Suppressor macrophage treated with lipopolysaccharide for 4 hours (primary cell): ENCODE measurements at places on chromosomes 13 and 19.
A peak's percentile ranks its signal among the peaks of the same experiment; 100 is the strongest.

GRCh38 chr13:39038569-39039030, 344 bp downstream of the NHLRC3 start:
- DNase-seq, result peak; percentile 48

DNA sequence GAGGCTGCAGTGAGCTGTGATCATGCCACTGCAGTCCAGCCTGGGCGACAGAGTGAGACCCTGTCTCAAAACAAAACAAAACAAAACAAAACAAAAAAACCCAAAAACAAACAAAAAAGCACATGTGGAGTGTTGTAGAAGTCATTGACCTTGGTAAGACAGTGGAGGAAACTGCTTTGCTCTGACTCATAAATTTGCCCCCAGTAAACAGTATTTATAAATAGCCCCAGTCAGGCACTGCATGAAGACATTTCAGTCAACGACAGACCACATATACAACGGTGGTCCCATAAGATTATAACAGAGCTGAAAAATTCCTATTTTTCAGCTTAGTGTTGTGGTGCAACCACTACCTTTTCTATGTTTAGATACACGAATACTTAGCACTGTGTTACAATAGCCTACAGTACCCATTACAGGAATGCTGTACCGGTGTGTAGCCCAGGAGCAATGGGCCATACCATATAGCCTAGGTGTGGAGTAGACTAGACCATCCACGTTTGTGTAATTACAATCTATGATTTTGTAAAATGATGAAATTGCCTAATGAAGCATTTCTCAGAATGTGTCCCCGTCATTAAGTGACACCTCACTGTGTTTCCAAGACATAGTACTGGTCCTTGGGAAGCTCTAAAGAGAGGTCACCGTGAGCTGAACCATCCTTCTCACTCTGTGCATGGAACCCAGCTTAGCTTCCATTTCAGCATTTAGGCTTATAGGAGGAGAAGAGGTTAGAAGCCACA, 1.1 kb downstream of the ARL11 start:
- DNase-seq, result no peak

- DNase-seq, result no peak
These were observed 9.0 kb upstream of the CEBPA start for GRCh38 chr19:33311326-33311682.

DNA sequence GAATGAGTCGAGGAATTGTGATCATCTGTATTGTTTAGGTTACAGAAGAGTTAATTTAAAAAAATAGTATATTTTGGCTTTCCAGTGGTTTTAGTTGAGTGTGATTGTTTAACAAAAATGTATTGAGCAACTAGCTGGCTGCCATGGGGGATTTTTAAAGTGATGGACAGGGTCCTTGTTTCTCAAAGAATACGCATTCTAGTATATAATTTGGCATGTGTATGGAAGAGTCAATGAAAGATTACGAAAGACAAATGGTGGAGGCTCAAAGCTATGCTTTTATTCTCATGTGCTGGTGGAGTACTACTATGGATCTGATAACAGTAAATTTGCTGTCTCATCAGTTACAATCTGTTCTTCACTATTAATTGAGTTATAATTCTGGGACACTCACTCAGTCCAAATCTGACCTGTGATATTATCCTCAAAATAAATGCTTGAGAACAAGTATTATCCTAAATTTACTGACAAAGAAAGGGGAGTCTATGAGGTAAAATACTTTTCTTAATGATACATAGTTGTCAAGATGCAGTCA, 240.0 kb downstream of the GPC6 start:
- no peak for DNase-seq

DNA sequence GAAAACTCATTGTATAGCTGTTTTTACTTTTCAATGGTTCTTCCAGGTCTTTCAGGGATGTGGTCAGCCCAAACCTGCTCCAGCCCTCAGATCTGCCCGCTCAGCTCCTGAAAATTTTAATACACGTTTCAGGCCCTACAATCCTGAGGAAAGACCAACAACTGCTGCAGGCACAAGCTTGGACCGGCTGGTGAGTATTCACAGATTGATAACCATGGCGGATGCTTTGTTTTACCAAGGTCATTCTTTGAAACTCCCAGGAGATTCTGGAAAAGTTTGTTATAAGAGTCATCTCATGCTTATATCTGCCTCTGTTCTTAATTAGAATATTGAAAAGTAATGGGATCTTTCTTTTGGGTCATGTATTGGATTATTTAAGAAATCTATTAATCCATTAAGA, 173.5 kb downstream of the DCT start:
- no peak for DNase-seq

DNA sequence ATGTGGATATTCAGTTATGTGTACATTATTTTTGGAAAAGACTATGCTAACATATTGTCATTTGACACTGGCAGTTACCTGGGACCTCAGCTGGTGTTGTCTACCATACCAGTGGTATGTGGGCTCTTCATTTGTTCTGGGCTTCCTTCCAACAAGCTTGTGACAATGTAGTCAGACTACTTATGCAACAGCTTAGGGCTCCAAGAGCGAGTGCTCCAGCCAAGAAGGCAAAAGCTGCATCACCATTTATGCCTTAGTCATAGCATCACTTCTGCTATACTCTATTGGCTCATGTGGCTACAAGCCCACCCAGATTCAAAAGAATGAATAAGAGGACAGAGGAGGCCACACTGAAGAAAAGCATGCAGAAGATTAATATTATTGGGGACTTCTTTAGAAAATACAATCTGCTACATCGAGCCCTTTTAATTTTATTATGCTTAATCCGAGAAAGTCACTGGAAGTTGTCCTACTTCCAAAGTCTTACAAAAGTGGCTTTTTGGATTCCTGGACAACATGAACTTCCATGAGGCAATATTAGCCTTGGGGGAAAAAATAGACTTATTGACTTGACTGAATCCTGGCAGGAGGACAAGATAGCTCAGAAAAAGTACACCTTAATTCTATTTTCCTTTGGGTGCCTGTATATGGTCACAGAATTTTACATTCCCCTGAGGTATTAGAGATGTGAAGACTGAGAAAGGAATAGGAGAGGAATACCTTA, 529.4 kb upstream of the HTR2A start:
- DNase-seq, result peak; percentile 76

DNA sequence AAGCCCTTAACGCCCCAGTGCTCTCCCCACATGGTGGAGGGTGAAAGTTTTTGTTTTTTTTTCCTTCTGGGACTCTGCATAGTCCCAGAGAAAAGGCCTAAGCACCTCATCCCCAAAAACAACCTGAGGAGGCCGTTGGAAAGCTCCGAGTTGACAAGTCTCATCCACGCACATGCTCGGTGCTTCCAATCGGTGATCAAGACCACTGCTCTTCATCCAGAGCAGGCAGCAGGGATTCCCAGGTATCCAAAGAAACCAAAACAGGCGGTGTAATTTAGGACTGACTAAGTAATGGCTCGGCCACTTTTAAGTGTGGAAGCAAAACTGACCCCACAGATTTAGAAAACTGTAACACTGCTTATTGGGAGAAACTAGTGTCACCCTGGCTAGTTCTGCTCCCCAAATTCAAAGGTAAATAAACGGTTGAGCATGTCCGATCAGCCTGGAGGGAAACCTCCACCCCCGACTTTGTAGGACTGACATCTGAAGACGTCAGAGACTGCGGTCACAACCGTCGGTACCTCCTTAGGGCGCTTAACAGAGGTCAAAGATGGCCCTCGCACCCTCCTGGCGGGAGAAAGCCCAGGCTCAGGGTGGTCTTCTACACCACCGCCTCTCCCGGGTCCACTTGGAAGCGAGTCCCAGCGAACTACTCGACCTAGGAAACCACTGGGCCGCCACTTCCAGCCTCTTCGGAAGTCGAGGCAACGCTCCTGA, 997 bp upstream of the ZNF446 start:
- DNase-seq, result no peak

DNA sequence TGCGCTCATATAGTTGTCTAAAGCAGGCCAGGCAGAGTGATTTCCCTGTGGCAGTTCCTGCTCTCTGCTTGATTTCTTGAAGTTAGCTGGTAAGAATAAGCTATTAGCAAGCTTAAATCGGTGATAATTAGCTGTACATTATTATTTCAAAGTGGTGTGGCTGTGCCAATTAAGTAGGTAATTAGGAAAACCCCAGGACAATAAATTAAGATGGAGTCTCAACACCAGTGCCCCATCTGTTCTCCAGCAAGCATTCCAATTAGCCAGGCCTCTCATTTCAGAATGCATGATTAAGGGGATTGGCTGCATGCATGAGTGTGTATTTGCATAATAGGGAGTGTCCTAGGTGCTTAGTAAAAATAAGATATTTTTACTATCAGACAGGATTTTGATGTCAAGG, 342.3 kb downstream of the GPC5 start:
- no peak for DNase-seq

- peak; percentile 11 for DNase-seq
These were observed 165.1 kb downstream of the PCCA start for GRCh38 chr13:100254002-100254401.

GRCh38 chr13:41995946-41996345, 35.0 kb upstream of the VWA8 start:
- DNase-seq, result peak; percentile 32

- DNase-seq, result no peak
These were observed 6.2 kb downstream of the WASF3 start for GRCh38 chr13:26563713-26564112.

- no peak for DNase-seq
These were observed 78.7 kb downstream of the ZNF536 start for GRCh38 chr19:30450835-30451321.

DNA sequence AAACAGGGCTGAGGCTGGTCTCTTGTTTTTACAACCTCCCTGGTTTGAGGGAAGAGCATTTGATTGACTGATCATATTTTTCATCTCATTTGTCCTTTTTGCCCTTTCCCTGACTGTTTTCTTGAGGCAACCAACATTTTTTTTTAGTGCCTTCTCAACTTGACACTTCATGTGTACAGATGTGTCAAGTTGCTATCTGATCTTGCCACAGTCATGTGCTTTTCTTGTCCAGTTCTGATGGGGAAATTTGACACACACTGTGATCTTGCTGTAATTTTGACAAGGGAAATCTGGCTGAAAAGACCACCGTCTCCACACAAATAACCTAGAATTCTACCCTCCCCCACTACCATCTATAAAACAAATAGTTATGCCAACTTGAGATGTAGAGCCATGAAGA, 329.6 kb downstream of the KCTD12 start:
- DNase-seq, result no peak

DNA sequence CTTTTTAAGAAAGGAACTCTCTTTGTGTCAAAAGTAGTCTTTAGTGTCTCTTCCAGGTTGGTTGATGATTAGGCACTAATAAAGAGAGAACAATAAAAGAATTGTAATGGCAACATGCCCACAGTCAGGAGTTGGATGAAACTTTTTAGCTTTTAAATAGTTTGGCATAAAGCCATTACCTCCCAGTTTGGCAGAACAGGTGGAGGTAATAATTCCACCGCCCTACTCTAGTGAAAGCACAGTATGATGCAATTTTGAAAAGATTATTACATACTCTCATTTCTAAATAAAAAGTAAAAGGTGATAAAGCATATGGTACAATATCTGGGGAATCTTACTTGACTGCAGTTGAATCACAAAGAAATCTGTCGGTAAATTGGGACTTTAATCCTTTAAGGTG, 497.6 kb downstream of the SUCLA2 start:
- DNase-seq, result no peak

GRCh38 chr19:39599116-39599515, 3.2 kb upstream of the LGALS13 start:
- DNase-seq, result peak; percentile 37

DNA sequence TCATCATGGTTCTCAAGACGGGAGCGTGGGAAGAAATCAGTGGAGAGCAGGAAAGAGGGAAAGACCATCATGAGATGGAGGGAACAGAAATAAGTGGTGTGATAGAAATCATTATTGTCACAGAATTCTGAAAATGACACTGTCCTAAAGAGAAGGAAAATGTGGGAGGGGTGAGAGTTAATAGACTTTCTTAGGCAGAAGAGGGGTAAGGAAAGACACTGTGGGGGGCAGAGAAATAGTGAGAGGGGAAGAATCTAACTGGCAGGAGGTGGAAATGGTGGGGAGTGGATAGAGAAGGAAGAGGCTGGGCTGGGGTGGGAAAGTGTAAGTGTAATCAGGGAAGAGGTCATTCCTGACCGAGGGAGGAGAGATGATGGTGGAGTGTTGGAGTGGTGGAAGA, 3.2 kb downstream of the PINLYP start:
- no peak for DNase-seq

- no peak for DNase-seq
These were observed 538.9 kb downstream of the RFC3 start for GRCh38 chr13:34356686-34357434.

DNA sequence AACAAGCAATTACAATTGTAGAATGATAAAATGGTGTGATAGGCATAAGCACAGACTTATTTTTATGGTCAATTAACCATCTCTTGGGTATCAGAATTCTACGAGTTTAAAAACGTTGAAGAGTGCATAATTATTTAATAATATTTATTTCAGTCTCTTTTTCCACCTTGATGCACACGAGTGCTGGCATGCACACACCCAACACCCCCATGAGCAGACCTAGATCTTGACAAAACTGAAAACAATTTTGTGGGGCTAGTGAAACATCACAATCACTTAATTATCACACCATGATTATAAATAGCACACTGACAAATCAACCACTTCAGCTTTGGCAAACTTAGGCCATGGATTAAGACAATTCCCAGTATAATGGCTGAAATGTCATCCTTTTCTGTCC, 61.0 kb upstream of the RFC3 start:
- DNase-seq, result no peak

GRCh38 chr13:95349267-95349666, 48.0 kb upstream of the ABCC4 start:
- peak; percentile 33 for DNase-seq

DNA sequence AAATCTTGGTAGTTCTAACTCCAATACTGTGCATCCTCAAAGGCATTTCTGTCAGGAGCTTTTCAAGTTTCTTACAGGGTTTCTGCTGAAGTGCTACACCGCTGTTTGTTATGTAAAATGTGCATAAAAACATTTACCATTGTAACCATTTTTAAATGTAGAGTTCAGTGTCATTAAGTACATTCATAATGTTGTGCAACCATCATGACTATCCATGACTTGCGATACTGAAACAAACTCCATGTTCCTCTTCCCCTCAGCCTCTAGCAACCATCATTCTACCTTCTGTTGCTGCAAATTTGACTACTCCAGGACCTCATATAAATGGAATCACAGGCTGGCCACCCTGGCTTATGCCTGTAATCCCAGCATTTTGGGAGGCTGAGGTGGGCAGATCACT, 14.4 kb upstream of the SLC25A42 start:
- DNase-seq, result no peak

GRCh38 chr13:73935991-73936390, 198.2 kb downstream of the KLF12 start:
- DNase-seq, result no peak

GRCh38 chr19:44904426-44904994, 1.1 kb upstream of the APOE start:
- no peak for DNase-seq

GRCh38 chr13:71149498-71150363, 717.3 kb downstream of the DACH1 start:
- DNase-seq, result no peak

- no peak for DNase-seq
These were observed 8.0 kb upstream of the FUT2 start for GRCh38 chr19:48687776-48688175.

GRCh38 chr19:18790566-18791314, at the start of gene COMP:
Gene COMP (minus strand): TSS chr19:18791305. CDS start chr19:18791269, 36 bp downstream.
- DNase-seq, result no peak
